ENCODE measurements at places on chromosomes 13 and 19.

DNA sequence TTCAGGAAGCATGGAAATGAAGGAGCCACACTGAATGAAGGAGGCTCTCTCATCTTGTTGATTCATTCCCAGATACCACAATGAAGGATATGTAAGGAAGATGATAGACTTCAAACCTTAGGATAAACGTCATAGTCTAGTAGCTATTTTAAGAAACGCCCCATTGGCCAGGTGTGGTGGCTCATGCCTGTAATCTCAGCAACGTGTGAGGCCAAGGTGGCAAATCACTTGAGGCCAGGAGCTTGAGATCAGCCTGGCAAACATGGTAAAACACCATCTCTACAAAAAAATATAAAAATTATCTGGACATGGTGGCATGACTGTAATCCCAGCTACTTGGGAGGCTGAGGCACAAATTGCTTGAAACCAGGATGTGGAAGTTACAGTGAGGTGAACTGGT lies 17.1 kb upstream of the ZNF841 start:
- DNase-seq, result no peak

DNA sequence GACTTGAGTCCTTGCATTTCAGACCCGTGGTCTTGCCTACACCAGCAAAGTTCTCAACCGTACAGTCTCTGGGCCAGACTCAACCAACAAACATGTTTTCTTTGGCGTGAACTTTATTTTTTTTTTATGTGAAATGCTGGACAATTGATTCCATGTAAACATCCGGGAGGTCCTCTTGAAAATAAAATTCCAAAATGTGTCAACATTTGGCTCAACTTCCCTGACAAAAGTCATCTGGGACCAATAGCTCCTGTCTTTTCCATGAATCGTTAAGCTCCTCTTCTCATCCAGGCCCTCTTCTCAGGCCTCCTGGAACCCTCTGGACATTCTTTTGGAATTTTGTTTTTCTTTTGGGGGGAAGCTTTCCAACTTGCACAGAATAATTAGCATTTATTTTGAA lies 2.7 kb downstream of the ALDH16A1 start:
- DNase-seq, result no peak

DNA sequence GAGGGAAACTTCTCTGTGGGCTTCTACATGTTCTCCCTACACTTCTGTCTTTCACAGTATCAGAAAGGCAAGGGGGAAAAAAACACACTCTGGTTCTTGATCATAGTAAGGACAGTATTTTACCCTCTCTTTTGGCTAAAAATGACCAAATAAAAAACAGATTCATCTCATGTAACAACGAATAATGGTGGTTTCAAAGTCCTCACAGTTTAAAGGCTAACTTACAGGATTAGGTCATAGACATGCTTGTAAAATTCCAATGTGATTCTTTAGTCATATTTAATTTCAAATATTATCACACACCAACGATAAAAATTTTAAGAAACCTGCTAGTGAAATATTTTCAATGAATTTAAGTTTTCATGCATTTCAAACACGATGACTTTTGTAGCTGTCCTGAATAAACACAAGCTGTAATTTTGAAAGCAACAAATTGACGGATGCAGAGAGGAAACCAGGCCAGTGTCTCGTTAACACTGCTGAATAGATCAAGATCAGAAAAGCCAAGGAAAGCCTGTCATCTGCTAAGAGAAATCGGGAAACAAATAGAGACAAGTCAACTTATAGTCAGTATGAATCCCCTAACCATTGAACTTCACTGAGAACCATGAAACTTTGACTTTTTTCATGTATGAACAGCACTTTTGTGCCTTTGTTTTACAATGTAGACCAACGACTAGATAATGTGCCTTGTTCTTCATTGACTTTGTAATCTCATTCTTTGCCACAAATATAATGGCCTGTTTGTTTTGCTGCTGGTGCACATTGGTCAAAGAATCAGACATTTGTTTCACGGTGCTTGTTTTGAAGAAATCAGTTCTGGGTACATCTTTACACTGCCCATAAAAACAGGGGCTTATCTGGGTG lies 22.0 kb downstream of the MBNL2 start:
- DNase-seq, result no peak

GRCh38 chr13:106373304-106373988 lies 162.0 kb downstream of the EFNB2 start:
- no peak for DNase-seq

DNA sequence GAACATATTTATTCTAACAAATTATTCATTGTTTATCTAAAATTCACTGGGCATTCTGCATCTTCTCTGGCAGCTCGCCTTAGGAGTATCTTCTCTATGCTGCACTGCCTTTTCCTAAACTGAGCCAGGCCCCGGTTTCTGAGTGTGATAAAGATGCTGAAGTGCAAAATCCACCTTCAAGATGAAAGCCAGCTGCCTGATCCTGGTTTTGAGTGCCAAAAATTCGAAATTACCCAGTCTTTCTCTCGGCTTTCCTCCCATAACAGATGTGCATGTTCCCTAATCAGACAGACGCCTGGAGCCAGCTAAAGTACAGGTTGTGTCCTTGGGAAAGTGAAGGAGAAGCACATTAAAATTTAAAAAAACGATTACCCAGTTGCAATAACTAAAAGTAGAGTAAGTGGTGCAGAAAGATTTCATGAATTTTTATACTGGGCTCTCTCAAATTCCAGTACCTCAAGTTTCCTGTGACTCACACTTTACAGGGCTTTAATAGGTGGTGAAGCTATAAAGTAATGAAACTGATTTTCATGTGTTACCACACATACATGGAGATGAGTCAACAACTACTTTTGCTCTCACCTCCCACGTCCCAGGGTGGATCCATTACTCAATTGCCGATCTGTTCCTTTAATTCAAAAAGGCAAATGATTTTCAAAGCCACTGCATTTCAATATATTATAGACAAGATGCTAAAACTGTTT lies 65.0 kb upstream of the GTF2F2 start:
- no peak for DNase-seq

- DNase-seq, result no peak
These were observed 16.7 kb downstream of the VWA8 start for GRCh38 chr13:41944229-41944628.

GRCh38 chr13:75090872-75091615 lies 390.9 kb downstream of the TBC1D4 start:
- DNase-seq, result no peak

GRCh38 chr19:2014731-2015607 lies 545 bp downstream of the BTBD2 start:
- DNase-seq, result no peak

DNA sequence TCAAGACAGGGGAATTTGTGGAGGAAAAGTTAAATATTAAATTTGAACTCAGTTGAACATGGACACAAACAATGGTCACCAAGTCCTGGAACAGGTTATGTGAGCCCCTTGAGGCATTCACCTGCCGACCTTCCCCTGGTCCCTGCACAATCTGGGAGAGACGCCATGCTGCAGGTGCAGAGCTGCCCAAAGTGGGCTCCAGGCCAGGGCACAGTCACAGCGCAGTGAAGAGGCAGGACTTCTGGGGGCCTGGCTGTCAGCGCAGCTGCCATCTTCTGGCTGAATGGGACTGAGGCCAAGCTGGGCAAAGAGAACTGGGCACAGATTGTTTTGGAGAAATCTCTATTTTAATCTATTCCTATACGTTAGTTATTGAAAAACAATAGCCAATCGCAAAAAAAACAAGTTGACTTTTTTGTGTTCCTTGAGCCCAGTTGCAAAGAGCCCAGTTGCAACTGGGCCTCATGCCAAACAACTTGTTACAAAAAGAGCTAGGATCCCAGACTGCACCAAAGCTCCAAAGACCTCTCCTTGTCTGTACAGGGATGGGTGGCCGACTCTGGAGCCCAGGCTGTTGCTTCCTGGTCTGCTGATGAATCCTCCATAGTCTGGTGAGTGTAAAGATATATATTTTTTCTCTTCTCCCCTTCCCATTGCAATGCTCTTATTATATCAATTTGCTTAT lies 1.2 kb upstream of the ZNF626 start:
- DNase-seq, result no peak

DNA sequence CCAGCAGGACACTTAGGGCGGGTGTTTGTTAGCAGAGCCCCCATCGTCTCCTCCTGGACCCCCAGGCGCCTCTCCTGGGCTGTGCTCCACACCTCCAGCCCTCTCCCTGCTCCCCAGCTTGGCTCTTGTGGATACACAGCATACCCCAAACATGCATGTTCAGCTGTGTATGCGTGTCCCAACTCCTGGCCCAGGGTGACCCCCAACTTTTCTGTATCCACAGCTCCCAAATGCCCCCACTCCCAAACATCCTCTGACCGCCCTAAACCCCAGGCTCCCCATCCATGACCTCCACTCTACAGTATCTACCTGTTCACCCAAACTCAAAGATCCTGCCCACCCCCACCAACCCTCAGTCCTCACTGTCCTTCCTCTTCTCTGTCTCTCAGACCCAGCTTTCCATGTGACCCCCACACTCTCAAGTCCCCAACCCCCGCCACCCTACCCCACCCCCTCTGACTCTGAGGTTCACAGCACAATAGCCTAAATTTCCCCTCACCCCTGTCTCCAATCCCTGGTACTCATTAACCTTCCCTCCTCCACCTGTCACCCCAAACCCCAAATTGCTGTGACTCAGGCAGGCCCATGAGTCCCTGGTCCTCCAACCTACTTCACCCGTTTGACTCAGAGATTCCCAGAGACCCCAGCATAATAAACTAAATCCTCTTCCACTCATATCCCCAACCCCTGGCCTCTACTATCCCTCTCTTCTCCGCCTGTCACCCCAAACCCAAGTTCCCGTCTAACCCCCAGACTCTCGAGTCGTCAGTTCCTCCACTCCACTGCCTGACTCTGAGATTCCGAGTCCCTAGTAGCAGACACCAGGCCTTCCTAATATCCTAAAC lies 968 bp downstream of the UBE2M start:
- no peak for DNase-seq

DNA sequence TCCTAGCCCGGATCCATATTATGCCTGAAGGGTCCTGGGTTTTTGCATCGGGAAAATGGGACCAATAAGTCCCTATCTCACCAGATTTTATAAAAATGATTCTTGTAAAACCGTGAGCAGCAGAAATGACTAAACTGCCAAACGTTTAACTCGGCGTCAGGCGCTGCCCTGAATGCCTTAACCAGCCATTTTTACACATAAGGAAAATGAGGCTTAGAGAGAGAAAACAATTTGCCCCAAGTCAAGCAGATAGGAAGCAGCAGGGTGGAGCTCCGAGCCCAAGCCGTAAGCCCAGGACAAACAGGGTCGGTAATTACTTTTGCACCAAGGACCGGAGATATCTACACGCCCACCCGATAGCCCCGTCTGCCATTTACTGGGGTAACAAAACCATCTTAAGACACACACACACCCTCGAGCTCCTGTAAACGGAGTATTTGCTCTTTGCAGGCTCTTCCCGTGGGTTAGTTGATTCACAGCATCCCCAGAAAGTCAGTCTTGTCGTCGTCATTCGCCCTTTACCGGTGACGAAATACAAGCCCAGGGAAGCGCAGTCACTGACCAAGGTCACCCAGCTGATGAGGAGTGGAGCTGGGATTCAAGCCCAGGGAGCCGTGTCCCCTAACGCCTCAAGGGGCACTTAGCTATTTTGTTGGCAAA lies 16.0 kb upstream of the MRI1 start:
- no peak for DNase-seq

GRCh38 chr19:6717441-6717971 lies 2.9 kb downstream of the C3 start:
- DNase-seq, result no peak

DNA sequence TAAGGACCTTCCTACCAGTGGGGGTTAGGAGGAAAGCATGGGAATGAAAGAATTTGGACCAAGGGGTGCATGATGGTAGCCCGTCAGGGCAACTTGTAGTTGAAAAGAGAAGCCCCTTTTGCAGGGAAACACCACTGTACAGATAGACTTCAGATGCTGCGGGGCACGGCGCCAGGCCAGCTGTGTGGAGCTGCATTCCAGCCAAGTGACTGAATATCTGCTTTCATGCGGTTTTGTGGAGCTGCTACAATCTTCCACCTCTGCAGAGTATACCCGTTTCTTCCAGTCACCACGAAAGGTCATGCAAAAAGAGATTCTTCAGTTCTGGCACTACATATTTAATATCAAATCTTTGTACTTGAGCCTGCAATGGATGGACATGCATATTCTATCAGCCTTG lies 104.7 kb downstream of the RGCC start:
- DNase-seq, result peak; percentile 96

- DNase-seq, result no peak
These were observed 6.8 kb upstream of the UBE2L5 start for GRCh38 chr13:30415430-30416030.
